ENCODE measurements at places on chromosomes 16 and 17.

DNA sequence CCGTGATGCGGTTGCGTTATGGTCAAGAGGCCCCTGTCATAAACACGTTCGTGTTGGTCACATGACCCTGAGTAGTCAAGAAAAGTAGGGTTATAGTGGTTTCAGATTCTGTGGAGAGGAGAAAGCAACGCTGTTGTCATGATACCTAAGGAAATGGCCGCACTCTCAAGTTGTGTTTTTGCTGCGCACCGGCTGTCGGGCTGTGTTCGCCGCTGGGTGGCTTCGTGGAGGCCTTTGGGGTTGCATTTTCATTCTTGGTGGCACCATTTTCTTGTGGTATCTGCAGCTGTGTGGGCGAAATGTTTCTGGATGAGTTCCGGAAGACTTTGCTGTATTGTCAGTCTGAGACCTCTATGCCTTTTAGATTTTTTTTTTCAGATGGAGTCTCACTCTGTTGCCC is 35.0 kb downstream of the DEF8 start:
- DNase-seq: no peak

- no peak for DNase-seq
These were observed 6.2 kb downstream of the SLC9A5 start for GRCh38 chr16:67254801-67255552.

- DNase-seq: no peak
These were observed 10.0 kb downstream of the FBXL20 start for GRCh38 chr17:39391448-39391847.

- DNase-seq: peak; percentile 97
These were observed 12.7 kb upstream of the ALDOA start for GRCh38 chr16:30052671-30053372.

- DNase-seq: no peak
These were observed 15.0 kb downstream of the CA5A start for GRCh38 chr16:87921236-87921773.

- DNase-seq: no peak
These were observed 78.0 kb upstream of the ZNF750 start for GRCh38 chr17:82917699-82918345.

DNA sequence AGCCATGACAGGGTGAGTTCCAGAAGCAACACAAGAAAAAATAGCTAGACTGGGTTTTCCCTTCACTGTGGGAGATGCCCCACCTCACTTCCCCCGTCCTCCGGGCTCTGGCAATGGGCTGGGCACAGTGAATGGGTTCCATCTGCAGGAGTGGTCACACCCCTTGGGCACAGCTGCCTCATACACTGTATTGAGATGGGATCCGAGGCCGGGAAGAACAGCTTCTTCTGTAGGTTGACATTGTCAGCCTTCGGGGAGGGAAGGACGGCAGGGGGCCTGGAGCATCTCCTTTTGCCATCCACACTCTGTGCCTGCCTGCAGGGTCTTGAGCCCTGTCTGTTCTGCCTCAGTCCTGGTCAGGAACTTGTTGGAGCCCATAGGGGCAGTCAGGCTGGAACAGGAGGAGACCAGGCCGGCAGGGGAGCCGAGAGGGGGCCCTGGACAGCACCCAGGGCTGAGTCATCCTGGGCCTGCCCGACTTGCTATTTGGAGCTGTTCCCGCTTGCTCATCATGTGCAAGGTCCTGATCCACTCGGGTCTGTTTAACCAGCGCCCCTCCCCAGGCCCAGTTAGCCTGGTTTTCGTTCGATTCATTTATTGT is 286.7 kb downstream of the SEC14L1 start:
- no peak for DNase-seq

GRCh38 chr17:65900216-65900615 is 291.7 kb downstream of the CEP112 start:
- DNase-seq: no peak

DNA sequence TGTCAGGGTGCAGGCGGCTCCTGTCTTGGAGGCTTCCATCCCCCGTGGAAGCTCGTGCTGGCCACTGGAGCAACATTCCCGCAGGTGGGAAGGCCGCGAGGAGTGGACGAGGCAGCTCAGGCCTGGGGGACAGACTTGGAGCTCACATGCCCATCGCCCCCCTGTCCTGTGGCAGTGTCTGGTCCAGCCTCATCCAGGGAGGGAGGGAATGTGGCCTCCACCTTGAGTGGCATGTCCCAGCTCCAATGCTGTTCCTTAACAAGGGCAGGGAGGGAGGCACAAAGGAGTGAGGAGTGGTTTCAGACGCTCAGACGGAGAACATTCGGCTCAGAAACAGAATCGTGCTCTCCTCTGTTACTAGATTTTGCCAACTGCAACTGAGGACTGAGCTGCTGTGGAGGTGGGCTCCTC is 159.4 kb upstream of the CHMP6 start:
- DNase-seq: peak; percentile 67

GRCh38 chr17:14303343-14304221 is 2.7 kb downstream of the HS3ST3B1 start:
- DNase-seq: no peak

- DNase-seq: no peak
These were observed 606.4 kb upstream of the CDH8 start for GRCh38 chr16:62642677-62643076.

- no peak for DNase-seq
These were observed 17.6 kb downstream of the ATPAF2 start for GRCh38 chr17:18021372-18021771.

DNA sequence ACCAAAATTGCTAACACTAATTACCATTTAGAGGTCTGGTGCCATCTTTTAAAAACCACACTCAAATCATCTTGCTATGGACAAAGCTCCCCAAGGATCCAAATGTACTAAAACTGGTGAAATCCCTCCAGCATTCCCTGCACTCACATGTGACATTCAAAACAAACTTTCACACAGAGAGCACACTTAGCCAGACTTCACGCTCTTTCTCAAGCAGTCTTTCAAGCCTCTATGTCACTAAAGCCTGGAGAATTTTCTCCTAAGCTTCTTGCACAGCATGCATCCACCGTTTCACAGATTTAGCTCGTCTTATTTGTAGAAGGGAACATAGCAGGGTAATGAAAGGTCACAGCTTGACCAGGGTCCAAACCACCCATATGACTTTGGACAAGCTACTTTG is 19.3 kb downstream of the CMTM3 start:
- no peak for DNase-seq

GRCh38 chr17:2416010-2416734 is 15.3 kb upstream of the MNT start:
- DNase-seq: peak; percentile 73

DNA sequence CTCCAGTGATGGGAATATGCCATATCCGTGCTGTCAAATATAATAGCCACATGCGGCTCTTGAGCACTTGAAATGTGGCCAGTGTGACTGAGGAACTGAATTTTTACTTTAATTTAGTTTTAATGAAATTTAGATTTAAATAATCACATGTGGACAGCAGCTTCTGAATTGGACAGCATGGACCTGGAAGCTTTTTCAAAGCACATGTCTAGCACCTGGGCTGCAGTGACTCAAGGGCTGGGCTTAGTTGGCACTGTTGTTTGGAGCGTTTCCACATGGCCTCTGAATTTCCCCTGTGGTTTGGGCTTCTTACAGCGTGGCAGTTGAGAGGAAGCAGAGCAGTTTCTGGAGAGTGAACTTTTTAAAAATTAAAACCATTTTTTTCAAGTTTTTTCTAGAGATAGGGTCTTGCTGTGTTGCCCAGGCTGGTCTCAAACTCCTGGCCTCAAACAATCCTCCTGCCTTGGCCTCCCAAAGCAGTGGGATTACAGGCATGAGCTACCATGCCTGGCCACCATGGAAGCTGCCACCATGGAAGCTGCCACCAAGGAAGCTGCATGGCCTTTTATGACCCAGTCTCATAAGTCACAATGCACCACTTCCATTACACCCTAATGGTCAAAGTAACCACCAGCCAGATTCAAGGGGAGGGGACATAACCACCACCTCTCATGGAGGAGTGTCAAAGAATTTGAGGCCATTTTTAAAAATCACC is 6.7 kb upstream of the TOB1 start:
- DNase-seq: no peak

GRCh38 chr17:57902117-57902799 is 52.4 kb upstream of the MRPS23 start:
- DNase-seq: no peak

- no peak for DNase-seq
These were observed 182.5 kb upstream of the ASIC2 start for GRCh38 chr17:33475594-33475993.

DNA sequence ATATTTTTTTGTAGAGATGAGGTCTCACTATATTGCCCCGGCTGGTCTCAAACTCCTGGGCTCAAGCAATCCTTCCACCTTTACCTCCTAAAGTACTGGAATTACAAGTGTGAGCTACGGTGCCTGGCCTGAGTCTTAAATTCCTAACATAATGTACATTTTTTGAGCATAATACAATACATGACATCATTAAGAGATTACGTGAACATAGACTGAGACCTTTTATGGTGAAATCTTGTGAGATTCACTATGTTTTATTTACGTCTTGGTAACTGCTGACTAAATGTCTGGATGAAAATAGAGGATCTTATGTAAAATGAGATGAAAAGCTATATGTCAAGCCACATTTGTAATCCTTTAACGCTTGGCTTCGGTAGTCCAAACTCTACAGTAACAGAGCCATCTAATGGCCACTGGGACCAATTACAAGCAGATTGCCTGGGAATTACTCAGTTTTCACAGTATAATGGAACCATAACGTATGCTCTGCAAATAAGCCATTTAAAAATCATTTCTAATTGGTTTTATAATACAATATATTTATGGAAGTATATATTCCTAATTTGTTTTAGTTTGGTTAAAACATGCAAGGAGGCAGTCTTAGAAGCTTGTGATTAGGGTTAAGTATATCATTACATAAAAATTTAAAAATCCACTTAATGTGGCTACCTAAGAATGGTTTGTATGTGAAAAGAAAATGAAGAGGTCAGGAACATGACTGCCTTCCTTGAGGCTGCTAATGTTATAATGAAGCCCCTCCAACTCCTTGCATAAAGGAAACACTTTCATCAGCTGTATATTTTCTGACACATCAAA is 8.1 kb upstream of the EFCAB13 start:
- peak; percentile 70 for DNase-seq

GRCh38 chr16:12674071-12674470 is 129.6 kb downstream of the CPPED1 start:
- no peak for DNase-seq

- DNase-seq: no peak
These were observed 6.8 kb downstream of the MYO1C start for GRCh38 chr17:1485423-1486376.

GRCh38 chr16:5918567-5919130 is 821.1 kb upstream of the EEF2KMT start:
- DNase-seq: no peak

GRCh38 chr17:17119533-17119932 is 77.3 kb downstream of the MPRIP start:
- no peak for DNase-seq

Data from frontal cortex (tissue), 4 donors.